ENCODE measurements at places on chromosomes 13 and 19.

DNA sequence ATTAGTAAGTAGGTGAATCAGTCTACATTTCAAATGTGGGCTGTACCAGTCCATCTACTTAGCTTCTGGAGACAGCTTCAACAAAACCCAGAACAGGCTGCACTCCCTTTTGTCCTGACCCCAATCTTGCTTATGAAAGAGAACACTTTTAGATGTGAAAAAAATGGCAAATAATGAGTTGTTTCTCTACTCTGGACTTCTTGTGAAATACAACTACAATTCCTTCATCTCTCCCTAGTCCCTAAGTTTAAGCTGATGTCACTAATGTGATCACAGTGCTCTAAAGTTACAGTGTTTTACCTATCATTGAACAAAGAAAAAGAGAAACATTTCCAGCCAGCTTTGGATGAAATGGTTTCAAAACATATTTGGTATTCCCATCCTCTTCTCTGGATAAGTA lies 183.9 kb downstream of the LHFPL6 start:
- DNase-seq, result no peak

GRCh38 chr19:1907563-1908363 lies 2.6 kb downstream of the ADAT3 start:
- no peak for DNase-seq

DNA sequence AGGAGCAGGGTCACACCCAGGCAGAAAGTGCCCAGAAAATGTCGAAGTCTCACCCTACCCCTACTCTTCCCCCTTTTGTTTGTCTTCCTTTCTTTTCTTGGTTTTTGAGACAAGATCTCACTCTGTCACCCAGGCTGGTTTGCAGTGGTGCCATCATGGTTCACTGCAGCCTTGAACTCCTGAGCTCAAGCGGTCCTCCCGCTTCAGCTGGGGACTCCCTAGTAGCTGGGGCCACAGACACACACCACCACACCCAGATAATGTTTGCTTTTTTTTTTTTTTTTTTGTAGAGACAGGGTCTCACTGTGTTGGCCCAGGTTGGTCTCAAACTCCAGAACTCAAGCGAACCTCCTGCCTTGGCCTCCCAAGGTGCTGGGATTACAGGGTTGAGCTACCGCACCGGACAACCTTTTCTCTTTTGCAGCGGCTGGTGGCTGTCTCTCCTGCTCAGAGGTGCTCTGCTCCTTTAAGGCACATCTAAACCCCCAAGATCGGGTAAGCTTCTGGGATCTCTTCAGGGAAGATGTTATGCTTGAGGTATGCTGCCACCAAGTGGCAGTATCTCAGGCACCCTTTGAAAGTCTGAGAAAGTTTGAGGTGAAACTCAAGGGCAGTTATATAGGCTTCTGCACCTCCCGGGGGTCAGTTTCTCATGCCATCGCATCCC lies 22.4 kb upstream of the EBI3 start:
- no peak for DNase-seq

GRCh38 chr13:99197117-99197651 lies 3.5 kb upstream of the UBAC2 start:
- no peak for DNase-seq

GRCh38 chr19:30679789-30680188 lies 307.6 kb downstream of the ZNF536 start:
- no peak for DNase-seq

DNA sequence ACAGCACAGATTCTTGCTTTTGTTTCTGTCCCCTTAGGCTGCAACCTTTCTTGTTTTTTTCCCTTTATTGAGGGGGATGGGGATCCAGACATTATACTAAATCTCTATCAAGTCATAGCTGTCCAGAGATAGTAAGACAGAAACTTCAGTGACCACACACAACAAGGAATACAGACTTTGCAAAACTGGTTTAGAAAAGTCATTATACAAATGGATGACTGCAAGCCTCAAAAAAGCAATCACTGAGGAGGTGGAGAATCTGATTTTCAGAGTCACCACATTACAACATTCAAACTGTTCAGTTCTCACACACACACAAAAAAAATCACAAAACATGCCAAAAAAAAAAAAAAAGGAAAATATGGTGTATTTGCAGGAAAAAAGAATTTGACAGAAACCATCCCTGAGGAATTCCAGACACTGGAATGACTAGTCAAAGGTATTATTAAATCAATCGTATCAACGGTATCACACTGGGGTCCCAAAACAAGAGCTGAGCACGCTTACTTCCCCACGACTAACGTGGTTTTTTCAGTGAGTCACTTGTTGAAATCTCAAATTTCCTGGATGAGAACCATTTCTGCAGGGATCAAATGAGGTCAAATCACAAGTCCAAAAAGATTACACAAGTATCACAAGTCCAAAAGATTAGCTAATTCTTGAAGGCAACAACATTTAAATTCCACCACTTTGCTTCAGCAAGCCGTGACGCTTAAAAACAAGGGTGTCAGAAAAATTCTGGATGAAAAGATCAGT lies 41.2 kb downstream of the USP12 start:
- no peak for DNase-seq

DNA sequence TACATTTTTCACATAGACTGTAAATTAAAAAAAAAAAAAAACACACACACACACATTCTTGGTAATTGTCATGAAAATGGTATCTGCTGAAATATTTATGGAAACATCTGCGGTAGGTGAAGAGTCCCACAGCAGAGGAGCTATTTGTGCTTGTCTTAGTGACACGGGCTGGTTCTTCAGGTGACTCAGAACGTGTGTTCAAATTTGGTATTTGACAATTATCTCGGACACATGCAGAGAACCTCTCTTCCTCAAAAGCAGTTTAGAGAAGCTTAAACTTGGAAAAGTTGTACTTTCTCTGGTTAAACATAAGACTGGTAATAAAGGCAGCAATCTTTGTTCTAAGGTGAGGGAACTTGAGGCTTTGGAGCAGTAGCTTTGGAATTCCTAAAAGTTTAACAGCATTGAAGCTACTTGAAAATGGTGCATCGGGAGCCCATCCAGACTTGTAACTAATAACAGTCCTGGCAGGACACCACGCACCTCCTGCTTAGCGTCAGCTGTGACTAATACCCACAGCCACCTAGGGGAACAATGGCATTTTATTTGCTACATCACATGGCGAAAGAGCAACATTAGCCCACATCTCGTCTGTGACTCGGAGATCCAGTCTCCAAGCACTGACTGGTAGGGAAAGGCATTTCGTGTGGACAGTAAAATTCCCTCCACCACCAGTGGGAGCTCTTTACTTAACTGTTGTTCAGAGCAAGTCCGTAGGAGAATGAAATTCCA lies 1505.1 kb upstream of the SLC10A2 start:
- no peak for DNase-seq

GRCh38 chr19:31470229-31470939 lies 121.1 kb upstream of the TSHZ3 start:
- DNase-seq, result no peak

Data from activated T-helper 1 cell treated with anti-CD3 and anti-CD28 coated beads, Interleukin-2, amount 50 U/mL, for 16 hours (primary cell).